Cortex of kidney (tissue), 1 donor: ENCODE measurements at places on chromosomes 13 and 19.

DNA sequence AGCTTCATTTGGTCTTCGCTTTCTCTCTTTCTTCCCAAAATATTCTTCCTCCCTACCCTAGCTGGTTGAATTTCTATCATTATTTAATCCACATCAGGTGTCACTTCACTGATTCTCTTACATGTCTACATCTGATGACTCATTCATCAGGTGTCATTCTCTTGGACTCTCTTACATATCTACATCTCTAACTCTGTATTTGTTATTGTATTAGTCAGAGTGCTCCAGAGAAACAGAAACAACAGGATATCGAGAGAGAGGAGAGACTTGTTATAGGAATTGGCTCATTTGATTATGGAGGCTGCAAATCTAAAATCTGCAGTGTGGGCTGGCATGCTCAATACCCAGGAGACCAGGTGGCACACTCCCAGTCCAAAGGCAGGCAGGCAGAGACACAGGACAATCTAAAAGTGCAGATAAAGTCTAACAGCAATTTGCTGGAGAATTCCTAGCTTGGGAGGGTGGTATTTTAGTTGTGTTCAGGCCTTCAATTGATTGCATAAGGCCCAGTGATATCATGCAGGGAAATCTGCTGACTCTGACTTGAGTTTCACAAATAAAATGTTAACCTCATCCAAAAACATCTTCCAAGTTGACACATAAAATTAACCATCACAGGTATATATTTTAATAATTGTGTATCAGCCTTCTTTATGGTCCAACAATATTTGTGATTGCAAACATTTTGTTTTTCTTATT, 541.4 kb upstream of the SLITRK5 start:
- no peak for DNase-seq

DNA sequence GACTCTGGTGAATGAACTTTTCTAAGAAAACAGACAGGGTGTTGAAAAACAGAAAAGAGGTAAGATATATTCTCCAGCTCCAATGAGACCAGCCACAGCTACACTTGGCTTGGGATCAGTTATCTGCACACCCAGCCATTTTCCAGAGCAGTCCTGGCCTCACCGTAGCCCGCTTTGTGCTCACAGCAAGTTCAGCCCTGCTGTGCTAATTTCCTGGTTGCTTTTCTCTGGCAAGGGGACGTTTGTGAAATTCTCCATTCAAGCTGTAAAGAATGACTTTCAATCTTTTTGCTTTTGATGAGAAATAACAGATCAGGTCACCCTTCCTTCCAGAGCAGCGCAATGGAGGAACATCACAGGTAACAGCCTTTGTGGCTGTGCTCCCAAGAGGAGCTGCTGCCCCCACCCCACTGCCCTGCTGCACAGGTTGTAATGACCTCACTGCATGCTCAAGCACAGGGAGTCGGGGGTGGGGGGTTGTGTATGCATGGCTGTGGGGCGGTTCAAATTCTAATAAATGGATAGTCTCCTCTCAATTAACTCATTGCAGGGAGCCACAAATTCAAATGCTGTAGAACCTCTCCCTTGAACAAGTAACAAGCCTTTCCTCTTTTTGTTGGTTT, 516.6 kb upstream of the NBEA start:
- DNase-seq, result no peak

DNA sequence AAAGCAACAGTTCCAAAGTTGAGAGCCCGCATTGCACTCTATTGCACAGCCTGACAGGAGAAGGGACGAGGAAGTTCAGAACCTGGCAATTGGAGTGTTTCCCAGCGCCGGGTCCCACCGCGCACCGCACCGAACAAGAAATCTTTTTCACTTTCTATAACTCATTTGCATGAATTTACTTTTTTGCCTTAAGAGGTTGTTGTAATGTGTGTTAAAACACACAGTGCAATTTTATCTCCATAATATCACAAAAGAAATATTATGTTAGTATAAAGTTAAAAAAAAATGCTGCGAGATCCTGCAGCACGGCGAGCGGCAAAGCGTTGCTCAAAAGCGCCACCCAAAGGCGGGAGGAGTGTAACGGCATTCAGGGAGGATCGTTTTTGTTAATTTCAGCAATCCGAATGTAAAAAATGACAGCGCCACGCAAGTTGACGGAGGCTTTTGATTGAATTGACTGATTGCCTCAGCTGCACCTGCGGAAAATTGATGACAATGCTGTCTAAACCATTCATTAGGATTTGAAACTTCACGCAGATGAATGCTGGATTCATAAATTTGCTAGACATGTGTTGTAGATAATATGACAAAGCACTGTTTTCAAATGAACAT, 303.6 kb upstream of the ZNF507 start:
- DNase-seq, result no peak

DNA sequence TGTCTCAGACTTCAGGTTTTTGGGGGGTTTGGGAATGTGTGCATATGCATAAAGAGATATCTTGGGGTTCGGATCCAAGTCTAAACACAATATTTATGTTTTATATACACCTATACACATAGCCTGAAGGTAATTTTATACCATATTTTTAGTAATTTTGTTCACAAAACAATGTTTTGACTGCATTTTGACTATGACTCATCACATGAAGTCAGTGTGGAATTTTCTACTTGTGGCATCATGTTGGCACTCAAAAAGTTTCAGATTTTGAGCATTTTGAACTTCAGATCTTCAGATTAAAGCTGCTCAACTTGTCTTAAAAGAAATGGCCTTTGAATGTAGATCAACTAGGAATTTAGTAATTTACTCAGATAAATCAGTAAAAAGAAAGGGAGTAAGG, 712.9 kb upstream of the GPC6 start:
- no peak for DNase-seq

DNA sequence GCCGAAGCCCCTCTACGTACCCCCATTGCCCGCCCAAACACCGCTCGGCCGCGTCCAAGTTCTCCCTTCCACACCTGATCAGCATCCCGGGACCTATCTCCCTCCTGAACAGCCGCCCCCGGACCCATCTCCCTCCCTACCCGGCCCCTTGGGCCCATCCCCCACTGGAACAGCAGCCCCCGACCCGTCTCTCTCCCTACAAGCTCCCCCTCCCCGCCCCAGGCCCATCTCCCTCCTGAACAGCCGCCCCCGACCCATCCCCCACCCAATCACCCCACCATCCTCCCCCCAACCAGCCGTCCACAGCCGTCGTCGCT, 610 bp downstream of the ZSCAN1 start:
- no peak for DNase-seq
